A549 treated with DMSO at 1 μM for 4 hours (cell line): ENCODE measurements at places on chromosomes 6 and 20. TPM values are rescaled to one million over a fixed set of nuclear protein-coding genes. Genes with fewer than 3 reads are reported as not detected.

Gene GNAS
- total RNA-seq = 662 to 718 TPM (median 697 TPM) in 5 replicates

Gene SIRPD
- not detected in 5 replicates for total RNA-seq

Gene PAK5
- total RNA-seq = 0.02 TPM in 1 of 5 replicates, not detected in the others

Gene TFAP2A
- total RNA-seq = 15.9 to 20.0 TPM (median 18.4 TPM) in 5 replicates

Gene PTCHD4
- 0.05 to 0.08 TPM (median 0.06 TPM) in 4 of 5 replicates, not detected in the other for total RNA-seq

Gene NR2E1
- not detected in 5 replicates for total RNA-seq

Gene BANF2
- not detected in 5 replicates for total RNA-seq

Gene DOK5
- total RNA-seq = 0.09 TPM in 1 of 5 replicates, not detected in the others

Gene TGM2
- total RNA-seq = 354 to 502 TPM (median 461 TPM) in 5 replicates

Gene BNIP5
- not detected in 5 replicates for total RNA-seq

Gene ULBP2
- total RNA-seq = 3.4 to 4.6 TPM (median 3.5 TPM) in 5 replicates

Gene CGA
- total RNA-seq = 0.19 to 0.20 TPM (median 0.19 TPM) in 3 of 5 replicates, not detected in the others

Gene LY6G6C
- total RNA-seq = 0.12 to 0.20 TPM in 2 of 5 replicates, not detected in the others

Gene HEY2
- total RNA-seq = 0.06 to 0.09 TPM (median 0.08 TPM) in 5 replicates

Gene PLN
- total RNA-seq = not detected in 5 replicates

Gene BEND3
- total RNA-seq = 4.1 to 4.6 TPM (median 4.4 TPM) in 5 replicates

Gene DDR1
- total RNA-seq = 47.7 to 53.6 TPM (median 49.4 TPM) in 5 replicates

Gene GPR63
- total RNA-seq = 0.53 to 0.68 TPM (median 0.61 TPM) in 5 replicates

Gene GFRAL
- not detected in 5 replicates for total RNA-seq

Gene CST4
- total RNA-seq = not detected in 5 replicates

Gene HNF4A
- total RNA-seq = 14.3 to 16.7 TPM (median 15.4 TPM) in 5 replicates

Gene PTPRK
- total RNA-seq = 14.1 to 20.1 TPM (median 17.2 TPM) in 5 replicates

Gene LGSN
- total RNA-seq = 2.7 to 4.8 TPM (median 4.1 TPM) in 5 replicates

Gene CST2
- total RNA-seq = 0.14 to 0.52 TPM (median 0.28 TPM) in 3 of 5 replicates, not detected in the others
